ENCODE measurements at places on chromosomes 11 and 22.

DNA sequence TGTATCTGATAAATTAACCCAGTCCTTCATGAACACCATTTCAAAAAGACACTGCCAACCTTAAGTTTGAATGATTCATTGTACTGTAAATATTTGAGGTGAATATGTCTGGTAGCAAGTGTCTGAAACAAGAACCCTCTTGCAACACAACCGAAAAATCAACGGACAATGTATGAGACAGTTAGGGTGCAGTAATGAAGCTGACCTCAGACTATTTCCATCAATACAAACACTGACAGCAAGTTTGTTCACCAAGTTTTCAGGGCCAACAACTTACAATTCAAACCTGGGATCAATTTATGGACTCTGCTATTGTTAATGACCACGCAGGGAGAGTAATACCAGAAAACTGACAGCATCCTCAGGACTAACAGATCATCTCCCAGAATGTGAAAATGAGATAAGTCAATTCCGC lies 126.3 kb downstream of the CADM1 start:
- no peak for DNase-seq

DNA sequence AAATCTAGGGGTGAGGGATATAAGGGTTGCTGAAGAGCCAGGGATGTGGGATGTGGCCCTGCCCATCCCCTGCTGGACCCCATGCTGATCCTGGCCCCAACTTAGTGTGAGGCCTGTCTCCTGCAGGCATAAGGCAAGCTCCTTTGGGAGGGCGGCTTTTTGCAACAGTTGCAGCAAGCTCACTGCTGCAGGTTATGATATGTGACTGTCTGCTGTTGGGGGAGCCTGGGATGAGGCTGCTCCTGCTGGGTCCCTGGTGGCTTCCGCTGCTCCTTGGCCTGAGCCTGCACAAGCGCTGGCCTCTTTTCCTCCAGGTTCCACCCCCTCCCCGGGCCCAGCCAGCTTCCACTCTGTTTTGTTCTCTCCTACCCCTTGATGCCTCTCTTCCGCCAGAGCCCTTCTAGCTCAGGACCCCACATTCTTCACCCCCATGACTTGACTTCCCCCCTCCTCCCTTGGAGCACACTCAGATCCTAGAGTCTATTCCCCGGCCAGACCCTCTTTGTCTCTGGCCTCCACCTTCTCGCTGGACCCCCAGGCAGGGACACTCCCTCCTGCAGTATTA lies 35.0 kb upstream of the SYT13 start:
- no peak for DNase-seq

GRCh38 chr11:64762277-64762673 lies 2.5 kb upstream of the PYGM start:
- DNase-seq: no peak

DNA sequence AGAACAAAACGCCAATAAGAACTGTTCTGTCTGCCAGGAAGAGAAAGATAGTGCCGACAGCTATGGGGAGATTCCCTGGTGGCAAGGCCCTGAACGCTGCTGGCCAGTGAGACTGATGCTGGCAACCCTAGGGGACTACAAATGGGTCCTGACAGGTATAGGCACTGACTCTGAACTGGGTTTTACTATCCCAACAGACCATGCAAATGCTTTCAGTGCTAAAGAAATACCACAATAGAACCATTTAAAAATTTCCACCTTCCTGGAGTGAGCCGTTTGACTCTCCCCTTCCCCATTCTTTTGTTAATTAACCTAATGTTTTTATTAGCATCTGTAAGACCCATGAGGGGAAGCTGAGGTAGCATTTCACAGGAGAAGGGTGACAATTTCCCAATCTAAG lies 25.7 kb downstream of the USP28 start:
- no peak for DNase-seq

DNA sequence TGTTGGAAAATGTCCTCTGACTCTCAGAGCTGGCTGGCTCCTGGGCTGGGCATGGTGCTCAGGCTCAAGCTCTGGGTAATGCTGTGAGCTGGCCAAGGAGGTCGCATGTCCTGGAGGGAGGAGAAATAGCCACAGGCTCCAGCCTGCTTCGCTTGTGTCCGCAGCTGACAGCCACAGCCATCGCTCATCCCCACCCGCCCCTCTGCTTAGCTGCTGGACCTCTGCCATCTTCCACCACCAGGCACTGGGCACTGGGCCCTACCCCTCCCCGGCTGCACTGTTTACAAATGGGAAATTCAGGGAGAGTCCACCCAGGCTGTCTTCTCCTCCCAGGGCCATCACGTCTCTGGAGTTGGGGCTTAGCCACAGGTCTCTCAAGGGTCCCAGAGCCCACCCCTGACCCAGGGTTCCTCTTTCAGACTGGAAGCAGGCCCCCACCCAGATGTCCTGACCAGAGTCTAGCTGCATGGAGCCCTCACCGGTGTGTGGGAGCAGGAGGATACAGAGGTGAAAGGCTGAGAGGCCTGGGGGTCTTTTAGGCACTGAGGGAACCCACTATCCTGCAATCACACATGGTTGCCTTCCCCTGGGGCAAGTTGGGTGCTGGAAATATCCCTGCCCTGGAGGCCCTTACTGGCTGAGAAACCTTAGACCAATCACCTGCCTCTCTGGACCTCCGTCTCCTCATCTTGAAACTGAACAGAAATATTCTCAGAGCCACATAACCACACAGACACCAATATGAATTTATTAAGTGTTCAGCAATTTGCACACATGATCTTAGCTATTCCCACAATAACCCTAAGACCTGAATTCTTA lies 62.7 kb downstream of the CD82 start:
- no peak for DNase-seq

DNA sequence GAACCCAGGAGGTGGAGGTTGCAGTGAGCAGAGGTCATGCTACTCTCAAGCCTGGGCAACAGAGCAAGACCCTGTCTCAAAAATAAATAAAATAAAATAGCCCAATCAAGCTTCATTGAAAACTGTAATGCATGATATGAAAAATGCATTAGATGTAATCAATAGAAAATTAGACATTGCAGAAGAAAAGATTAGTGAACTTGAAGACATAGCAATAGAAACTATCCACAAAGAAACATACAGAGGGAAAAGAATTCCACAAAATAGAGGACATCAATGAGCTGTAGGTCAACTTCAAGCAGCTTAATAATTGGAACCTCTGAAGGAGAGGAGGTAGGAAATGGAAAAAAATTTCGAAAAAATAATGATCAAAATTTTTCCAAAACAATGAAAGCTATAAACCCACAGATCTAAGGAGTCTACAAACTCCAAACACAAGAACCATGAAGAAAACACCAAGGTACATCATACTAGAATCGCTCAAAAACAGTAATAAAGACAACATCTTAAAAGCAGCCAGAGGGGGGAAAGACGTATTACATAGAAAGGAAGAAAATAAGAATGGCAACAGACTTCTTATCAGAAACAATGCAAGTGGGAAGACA lies 104.2 kb downstream of the WNT7B start:
- DNase-seq: no peak

DNA sequence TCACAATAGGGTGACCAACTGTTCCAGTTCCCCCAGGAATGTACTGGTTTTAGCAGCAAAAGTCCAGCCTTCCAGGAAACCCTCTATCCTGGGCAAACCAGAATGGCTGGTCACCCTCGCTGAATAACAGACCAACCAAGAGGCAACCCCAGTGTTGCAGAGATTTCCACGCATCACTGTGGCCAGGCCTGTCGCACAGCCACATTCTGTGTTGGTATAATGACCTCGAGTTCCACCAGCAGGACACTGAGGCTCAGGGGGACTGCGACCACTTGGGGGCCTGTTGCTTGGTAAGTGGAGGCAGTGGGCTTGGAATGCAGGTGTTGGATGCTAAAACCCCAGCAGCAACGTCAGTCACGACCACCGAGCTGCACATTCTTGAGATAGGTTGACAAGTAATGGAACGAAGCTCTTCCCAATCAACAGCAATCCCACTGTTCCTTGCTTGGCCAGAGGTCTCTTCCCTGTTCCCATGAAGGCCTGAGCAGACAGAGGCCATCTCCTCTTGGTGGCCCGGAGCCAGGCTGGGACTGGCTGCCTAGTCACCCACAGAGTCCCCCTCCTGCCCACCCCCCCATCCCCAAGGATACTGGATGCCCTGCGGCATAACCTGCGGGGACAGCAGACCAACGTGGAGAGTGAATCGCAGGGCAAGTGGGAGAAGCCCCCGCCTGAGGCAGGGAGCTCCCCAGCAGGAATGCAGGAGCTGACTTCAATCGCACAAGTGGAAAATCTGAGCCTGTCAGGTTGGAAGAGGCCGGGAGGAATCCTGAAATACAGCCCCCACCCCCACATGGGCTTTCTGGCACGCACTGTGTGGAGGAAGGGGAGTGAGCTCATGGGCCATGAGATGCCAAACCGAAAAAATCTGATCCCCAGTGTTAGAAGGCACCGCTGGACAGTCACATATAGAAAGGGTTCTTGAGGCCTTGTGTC lies 43.4 kb upstream of the MN1 start:
- DNase-seq: no peak

DNA sequence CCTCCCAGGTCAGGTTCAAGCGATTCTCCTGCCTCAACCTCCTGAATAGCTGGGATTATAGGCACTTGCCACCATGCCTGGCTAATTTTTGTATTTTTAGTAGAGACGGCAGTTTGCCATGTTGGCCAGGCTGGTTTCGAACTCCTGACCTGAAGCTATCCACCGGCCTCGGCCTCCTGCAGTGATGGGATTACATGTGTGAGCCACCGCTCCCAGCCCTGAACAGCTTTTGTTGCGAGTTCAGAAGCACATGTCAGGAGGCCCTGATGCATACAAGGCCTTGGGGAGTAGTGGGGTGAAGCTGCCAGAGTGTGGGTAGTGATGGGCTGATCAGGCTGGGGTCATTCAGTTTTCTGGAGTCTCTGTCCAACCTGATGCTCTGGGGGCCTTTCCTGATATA lies 117.0 kb upstream of the C11orf87 start:
- no peak for DNase-seq

DNA sequence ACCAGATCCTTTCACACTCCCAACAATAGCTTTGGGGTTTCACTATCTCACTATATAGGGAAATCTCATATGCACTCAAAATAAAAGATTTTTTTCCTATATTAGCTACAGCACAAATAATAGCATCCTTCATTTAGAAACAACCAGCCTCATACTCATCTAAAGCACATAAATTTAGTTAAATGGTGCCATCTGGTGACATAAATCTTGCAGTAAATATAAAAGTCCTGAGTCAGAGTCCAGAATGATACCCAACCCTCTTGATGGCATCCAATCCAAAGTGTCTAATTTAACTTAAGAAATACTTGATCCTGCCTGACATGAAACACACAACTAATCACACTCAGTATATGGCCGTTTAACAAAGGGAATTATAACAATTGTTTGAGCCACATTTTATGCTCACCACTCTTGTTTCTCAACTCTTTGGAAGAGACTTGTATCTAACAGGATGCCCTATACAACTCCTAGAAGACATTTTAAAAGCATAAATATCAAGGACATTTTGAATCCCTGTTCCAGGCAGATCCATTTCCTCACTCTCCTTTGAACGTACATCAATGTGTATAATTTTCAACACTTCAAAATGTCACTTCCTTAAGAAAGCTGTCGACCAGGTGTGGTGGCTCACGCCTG lies 36.2 kb downstream of the DLG2 start:
- no peak for DNase-seq

DNA sequence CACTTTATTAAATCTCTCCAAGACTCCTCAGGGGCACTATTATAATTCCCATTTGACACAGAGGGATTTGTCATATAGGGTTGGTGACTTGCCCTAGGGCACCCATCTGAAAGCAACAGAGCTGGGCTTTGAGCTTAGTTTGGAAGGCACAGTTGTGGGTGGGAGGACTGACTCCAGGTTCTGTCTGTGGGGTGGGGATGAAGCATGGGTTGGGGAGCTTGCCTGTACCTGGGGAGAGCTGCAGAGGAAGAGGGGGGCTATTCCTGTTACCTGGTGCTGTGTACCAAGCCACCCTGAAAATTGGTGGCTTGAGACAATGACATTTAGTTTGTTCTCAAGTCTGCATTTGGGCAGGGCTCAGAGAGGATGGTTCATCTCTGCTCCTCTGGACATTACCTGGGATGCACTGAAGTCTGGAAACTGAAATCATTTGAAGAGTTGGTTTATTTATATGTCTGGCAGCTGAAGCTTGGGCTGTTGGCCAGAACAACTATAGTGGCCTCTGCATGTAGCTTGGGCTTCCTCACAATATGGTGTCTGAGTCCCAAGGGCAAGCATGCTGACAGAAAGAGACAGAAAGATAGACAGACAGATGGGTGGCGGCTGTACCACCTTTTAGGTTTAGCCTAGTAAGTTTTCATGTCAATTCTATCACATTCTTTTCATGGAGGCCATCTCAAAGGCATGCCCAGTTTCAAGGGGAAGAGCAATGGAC lies 44.9 kb downstream of the LRRC32 start:
- DNase-seq: no peak

- no peak for DNase-seq
Observed at GRCh38 chr11:109027851-109028250, 363.0 kb downstream of the DDX10 start.

DNA sequence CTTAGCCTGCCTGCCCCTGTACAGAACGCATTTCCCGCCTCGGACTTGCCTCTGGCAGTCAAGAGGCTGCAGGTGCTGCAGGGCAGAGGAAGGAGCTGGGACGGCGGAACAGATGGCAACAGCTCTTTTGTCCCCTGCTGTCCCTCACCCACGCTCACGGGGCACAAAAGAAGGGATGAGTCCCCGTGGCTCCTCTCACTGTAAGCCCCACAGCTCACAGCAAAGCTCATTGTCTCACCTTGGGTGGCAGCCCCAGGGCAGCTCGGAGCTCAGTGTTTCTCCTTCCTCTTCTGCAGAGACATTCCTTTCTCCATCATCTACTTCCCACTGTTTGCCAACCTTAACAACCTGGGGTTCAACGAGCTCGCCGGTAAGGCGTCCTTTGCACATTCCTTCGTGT lies 24.3 kb downstream of the SLC25A18 start:
- DNase-seq: no peak

DNA sequence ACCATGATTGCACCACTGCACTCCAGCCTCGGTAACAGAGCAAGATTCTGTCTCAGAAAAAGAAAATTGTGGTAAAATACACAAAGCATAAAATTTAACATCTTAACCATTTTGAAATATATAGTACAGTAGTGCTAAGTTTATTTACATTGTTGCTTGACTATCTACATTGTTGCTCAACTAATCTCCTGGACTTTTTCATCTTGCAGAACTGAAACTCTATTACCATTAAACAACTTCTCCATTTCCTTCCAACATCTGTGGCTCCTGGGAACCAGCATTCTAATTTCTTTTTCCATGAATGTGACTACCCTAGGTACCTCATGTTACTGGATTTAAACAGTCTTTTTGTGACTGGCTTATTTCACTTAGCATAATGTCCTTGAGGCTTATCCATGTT lies 13.5 kb upstream of the VWA5A start:
- no peak for DNase-seq

DNA sequence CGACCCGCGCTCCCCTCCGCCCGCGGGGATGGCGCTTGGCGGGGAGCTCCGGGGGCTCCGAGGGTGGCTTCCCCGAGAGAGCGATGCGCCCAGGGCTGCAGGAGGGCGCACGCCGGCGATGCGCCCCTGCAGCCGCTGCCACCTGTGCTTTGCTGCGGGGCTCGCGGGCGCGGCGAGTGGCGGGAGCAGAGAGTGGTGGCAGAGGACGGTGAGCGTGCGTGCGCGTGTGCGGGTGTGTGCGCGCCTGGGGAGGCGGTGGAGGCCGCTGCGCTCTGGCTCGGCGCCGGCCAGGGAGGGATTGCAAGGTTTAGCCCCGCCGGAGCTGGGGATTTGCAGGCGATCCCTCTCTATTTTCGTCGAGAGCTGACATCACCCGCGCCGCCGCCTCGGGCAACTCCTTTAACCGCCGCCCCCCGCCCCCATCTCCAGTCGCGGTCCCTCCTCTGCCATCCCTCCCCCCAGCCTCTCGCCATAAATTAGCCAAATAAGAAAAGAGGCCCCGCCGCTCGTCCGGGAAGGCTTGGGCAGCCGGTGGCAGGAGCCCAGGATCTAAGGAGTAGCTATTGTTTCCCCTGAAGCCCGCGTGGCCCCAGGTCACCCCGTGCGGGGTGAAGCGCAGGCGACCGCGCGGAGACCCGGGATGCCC lies at the start of gene SLC1A2:
TSS of gene SLC1A2 (minus strand) at position 375 of the 646 bp plus-strand sequence. CDS start 592 bp downstream, outside the sequence.
- no peak for DNase-seq

Data from cortex of kidney (tissue), 1 donor.